Neural crest cell (in vitro differentiated cells): ENCODE measurements at places on chromosomes 2 and 18.
A peak's percentile ranks its signal among the peaks of the same experiment; 100 is the strongest.

DNA sequence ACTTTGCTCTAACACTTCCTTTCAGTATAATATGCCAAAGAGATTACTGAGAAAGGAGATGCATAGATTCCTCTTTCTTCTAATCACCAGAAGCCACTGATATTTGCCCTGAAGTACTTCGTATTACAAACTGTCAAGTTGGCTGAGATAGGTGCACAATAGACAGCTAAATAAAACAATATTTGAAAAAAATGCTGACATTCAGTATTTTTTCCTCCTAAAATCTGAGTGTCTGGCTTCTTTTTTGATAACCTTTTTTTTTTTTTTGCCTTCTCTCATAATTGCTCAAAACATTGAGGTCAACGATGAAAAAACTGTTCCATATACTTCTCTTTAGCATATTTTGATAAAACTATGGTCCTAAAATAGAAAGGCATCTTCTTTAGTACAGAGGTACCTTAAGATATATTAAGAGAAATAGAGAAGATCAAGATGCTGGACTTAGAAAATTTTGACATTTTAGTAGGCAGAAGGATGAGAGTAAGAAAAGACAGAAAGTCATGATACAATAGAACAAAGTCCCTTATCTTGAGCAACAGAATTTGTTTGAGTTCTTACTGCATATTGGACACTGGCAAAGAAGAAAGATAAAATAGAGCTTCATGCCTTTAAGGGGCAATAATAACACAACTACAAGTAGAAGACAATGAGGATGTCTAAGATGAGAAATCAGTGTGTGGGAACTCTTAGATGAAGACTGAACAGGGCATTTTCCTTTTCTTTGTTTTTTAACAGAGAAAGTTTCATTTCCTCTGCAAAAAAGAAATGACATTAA, 220.7 kb downstream of the PTH2R start:
- DNase-seq, result no peak

- DNase-seq, result no peak
These were observed 41.2 kb downstream of the SLC9A2 start for GRCh38 chr2:102660574-102660973.

- no peak for DNase-seq
These were observed 38.4 kb downstream of the YPEL5 start for GRCh38 chr2:30185178-30185577.

- DNase-seq, result no peak
These were observed 461.6 kb upstream of the SALL3 start for GRCh38 chr18:78517973-78518372.

DNA sequence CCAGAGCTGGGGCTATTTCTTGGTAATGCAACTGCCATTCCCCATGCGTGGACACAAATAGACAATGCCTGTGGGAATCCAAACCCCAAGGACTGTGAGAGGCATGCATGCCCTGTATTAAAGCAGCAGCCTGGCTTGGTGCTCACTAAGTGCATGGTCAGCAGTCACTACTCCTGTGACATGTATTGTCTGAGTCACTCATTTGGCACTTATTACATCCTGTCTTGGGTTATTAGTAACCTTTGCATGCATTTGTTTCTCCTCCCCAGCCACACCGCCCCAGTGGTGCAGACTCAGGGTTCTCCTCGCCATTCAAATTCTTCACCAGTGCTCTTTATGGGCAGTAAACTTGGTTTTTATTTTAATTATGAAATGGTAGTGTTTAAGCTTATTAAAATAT, 30.2 kb downstream of the PRKCE start:
- DNase-seq, result no peak

DNA sequence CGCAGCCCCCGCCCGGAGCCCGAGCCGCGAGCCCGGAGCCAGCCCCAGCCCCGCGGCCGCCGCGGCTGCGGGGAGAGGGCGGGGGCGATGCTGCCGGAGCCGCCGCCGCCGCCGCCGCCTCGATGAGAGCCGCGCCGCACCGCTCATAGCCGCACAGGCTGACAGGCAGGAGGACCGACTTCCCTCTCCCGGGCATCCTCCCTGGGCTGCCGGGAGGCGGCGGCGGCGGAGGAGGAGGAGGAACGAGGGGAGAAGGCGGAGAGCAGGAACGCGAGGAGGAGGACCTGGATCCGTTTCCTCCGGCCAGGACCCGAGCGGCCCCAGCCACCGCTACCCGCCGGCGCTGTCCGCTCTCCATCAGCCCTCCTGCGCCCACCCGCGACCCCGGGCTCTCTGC, 370 bp downstream of the KLHL29 start:
- peak; percentile 33 for DNase-seq

- DNase-seq, result no peak
These were observed 1.6 kb downstream of the COBLL1 start for GRCh38 chr2:164839914-164840457.

GRCh38 chr18:72233106-72233505, 311.0 kb downstream of the CBLN2 start:
- no peak for DNase-seq
